Activated CD8-positive, alpha-beta memory T cell treated with anti-CD3 and anti-CD28 coated beads for 24 hours (primary cell): ENCODE measurements at places on chromosomes 6 and 20.

GRCh38 chr6:110295451-110296165 is 62.5 kb downstream of the METTL24 start:
- DNase-seq: no peak

DNA sequence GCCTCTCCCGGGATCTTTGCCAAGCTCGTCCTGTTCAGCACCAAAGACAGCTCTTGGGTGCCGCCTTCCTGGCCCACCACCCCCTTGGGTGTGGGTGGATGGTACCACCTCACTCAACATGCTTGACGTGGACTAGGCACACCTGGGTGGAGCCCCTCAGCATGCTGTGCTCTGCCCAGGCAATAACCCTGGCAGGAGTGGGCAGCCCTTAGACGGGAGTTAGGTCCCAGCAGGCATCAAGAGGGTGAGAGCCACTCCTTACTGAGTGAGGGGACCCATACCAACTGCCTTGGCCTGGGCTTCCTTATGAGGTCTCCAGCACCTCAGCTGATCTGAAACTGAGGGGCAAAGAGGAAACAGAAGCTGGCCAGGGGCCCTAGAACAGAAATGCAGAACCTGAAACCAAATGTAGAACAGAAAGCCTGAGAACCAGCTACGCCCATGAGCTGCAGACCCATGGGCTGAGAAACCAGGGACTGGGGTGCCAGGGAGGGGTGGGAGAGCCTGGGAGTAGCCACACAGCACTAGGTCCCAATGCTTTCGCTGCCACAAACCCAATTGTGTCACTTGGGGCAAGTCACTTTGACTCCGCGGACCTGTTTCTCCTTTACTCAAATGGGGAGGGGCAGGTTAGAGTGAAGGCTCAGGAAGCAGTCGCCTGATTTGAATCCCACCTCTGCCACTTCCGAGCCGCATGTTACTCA is 2.0 kb downstream of the FGD2 start:
- DNase-seq: no peak

DNA sequence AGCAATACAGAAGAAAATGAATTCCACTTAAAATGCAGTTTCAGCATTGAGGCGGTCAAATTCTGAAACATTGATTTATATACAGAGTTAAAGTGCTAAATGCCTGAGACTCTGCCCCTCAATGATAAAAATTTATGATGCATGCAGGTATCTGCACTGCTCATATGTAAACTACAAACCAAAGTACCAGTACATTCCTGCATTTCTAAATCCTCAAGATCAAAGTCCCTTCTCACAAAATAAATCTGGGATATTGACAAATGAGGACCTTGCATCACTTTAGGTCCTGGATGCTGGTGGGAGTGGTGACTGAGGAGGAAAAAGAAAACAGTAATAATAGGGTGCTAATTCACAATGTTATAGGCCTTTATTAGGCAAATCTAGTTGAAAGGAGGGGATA is 101.9 kb downstream of the FIG4 start:
- DNase-seq: no peak

- DNase-seq: no peak
Measured at GRCh38 chr6:142045380-142046278, 87.1 kb upstream of the GJE1 start.

DNA sequence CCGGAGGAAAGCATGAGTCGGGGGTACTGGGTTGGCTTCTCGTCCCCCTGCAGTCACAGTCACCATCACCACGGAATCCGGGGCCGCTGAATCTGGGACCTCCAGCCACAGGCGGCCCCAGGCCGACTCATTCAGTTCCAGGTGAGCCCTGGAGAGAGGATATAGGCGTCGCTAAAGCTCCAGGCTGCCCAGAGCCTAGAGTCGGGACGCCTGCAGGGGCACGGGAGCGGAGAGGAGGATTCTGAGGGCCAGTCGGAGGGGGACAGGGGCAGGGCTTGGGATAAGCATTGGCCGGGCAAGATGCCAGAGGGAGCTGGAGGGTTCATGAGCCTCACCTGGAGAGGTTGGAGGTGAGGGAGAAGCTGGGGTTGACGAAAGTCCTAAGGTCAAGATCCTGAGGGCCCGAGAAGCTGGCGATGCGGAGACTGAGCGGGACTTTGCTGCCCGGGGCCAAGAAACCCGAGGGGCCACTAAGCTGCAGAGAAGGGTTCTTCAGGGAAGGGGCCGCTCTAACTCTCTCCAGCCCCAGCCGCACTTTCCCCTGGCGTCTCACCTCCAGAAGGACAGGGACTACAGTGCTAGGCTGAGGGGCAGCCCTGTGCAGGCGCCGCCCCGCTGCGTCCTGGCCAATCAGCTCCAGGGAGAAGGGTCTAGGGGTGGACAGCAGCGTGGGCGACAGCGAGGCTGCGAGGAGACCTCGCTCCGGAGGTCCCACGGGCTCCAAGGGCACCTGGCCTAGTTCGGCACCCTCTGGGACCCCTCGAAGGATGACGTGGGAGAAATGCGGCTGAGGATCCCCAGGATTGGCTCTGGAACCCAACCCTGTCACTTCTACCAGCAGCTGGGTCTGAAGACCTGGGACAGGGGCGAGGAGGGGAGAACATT is 3.7 kb downstream of the SAPCD1 start:
- no peak for DNase-seq

DNA sequence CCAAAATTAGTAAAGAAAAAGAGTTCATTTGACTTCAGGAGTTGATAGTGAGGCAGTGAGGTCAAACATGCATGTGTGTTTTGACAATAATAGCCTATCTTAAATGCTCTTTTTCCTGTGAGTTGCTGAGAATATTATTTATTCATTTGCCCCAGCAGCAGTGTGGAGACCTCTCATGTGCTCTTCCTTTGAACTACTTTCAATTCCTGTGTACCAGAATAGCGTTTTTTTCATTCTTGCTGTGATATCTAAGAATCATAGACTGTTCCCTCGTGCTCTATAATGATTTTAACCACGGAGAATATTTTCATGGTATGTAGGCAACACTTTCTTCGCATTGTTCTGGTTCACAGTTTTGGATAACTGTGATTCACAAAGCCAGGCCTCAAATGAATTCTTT is 5.2 kb downstream of the CDYL start:
- no peak for DNase-seq

DNA sequence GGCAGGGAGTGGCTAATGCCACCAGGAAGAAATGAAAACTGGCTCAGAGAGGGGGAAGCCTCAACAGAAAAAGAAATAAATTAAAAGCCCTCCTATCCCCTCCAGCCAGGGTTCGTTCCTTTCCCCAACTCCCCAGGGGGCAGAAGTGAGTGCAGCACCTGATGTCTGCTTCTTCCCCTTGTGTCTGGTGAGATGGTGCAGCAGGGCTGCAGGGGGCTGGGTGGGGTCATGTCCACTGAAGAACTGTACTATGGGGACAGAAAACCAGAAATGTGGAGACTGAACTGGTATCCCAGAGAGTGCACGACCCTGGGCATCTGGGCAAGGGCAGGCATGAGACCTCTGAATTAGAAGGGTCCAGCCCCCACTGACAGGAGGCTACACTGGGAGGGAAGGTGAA is 4.0 kb downstream of the EGFL8 start:
- DNase-seq: no peak

GRCh38 chr20:44467289-44467883 is 8.3 kb upstream of the TTPAL start:
- DNase-seq: no peak

GRCh38 chr6:148888856-148889255 is 142.0 kb downstream of the UST start:
- no peak for DNase-seq

GRCh38 chr6:15708231-15708630 is 45.4 kb upstream of the DTNBP1 start:
- DNase-seq: no peak

DNA sequence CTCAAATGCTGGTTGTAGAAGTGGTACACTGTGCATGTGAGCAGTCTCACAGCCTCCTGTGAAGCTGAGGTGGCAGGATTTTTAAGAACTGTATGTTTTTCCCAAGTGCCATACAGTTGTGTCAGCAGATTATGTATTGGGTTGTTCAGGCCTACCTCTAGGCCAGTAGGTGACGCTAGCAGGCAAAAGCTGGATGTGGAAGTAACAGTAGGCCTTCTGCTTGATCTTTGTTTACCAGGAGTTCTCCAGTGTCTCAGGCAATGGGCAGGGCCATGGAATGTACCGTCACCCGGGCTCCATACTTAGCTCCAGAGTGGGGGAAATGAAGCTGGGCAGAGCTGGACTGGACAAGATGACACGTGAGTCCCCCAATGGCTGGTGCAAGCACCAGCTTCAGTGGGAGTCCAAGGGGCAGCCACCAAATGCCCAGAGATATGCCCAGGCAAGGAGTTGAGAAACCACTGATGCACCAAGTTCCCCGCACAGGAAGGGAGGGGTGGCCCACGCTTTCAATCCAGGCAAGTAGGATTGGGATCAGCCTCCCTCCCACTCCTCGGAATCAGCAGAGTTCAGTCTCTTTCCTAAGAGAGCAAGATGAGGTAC is 289.7 kb downstream of the HTR1B start:
- no peak for DNase-seq

GRCh38 chr6:46989398-46989797 is 52.7 kb downstream of the ADGRF1 start:
- no peak for DNase-seq

DNA sequence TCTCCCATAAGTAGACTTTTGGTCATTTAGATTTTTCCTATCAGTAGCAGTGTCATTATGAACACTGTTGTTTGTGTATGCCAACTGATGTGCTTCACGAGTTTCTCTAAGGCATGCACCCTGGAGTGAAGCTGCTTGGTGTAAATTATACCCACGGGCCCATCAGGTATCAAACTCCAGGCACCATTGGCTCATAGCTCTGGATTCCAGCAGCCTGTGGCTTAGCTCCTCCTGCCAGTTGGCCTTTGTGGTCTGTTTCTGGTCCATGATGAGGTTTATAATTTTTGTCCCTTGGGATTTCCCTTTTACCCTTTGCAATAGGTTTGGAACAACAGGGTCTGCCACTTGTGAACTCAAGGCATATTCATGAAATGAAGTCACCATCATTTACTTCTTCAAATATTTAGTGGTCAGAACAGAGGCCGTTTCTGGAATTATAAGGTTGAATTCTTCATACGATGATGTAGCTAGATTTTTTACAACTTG is 350.5 kb downstream of the PRL start:
- no peak for DNase-seq

DNA sequence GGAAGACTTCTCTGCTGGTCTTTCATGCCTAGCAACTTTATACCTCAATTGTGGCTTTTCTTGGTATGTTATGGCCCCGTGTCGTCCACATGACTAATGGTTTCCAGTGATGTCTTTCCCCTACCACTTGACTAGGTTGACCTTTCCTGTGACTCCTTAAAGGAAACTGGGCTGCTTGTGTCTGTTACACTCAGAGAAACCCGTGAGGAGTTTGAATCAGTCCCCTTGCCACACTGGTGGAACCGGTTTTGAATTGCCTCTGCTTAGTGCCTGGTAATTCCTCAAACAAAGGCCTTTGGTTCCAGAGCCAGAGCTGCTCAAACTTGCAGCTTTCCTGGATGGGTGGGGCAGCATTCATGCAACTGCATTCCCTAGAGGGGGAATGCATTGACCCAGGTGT is 21.9 kb downstream of the ECT2L start:
- DNase-seq: no peak

GRCh38 chr6:41677124-41677921 is 39.1 kb downstream of the MDFI start:
- no peak for DNase-seq

GRCh38 chr6:17662585-17662984 is 44.1 kb downstream of the NUP153 start:
- no peak for DNase-seq

DNA sequence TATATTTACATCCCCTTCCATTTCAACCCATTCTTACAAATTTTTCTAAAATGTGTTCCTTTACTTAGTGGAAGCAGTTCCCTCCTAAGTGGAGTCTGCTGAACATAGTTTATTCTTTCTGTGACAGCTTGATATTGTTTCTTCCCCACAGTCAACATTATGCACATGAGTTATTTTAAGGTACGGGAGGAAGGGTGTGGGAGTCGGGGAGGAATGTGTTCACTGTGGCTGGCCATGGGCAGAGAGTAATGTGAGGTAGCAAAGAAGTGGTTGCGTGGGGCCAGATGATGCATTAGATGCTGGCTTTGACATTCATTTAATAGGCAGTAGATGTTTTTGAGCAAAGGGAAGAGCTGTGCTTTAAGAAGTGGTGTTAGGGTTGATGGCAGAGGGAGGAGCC is 98.5 kb downstream of the ARMC2 start:
- no peak for DNase-seq

- DNase-seq: no peak
Measured at GRCh38 chr6:130134582-130134981, 88.2 kb downstream of the SAMD3 start.

- peak; percentile 72 for DNase-seq
Measured at GRCh38 chr6:132820629-132821381, 6.4 kb downstream of the RPS12 start.

DNA sequence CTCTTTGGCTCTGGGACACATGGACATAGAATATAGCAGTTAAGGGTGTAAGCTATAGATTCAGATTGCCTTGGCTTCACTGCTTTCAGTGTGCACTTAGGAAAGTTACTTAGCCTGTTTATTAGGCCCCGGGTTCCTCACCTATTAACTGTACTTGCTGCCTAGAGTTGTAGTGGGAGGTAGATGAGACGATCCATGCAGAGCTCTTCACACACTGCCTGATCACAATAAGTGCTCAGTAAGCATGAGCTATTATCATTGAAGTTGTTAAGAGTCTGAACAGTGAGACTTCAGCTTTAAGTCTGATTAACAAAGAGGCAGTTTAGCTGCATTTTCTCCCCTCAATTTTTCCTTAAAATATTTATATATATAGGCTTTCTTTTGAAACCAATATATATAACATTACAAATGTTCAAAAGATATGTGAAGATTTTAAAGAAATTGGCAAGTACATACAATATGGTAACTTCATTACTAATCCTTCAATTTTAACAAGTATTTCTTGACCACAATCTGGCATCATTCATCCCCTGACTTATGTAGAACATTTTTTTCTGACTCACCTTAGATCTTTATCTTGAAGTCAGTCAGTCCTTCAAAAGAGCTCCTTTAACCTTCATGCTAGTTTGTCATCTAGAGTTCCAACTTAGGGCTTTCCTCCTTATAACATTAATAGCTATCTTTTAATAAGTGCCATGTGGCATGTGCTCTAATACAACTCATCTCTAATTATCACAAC is 20.5 kb upstream of the SUPT3H start:
- DNase-seq: no peak

GRCh38 chr20:1267161-1267560 is 1.1 kb downstream of the SNPH start:
- peak; percentile 49 for DNase-seq

DNA sequence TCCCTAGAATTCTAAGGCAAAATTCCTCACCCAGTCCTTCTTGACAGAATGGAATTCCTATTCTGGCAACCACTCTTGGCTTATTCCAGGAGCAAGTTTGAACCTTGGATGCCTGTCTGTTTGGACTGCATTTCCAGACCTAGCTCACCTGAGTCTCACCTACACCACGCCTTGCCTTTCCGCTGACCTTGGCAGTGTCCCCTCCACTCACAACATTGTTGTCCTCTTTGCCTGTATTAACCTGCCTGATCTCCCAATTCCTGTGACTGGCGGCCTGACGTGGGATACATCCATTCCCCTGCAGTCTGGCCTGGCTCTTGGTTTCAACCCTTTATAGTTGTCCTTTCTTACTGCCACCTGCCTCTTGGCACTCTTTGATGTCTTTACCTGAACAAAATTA is 281.4 kb upstream of the SOX4 start:
- no peak for DNase-seq

- DNase-seq: no peak
Measured at GRCh38 chr6:141309295-141309694, 823.4 kb upstream of the GJE1 start.

- no peak for DNase-seq
Measured at GRCh38 chr6:148795563-148795962, 48.7 kb downstream of the UST start.
